ENCODE measurements at places on chromosomes 16 and 17. TPM values are rescaled to one million over a fixed set of nuclear protein-coding genes. Genes with fewer than 3 reads are reported as not detected.

Gene CHST5
- 0.29 TPM for total RNA-seq

DNA sequence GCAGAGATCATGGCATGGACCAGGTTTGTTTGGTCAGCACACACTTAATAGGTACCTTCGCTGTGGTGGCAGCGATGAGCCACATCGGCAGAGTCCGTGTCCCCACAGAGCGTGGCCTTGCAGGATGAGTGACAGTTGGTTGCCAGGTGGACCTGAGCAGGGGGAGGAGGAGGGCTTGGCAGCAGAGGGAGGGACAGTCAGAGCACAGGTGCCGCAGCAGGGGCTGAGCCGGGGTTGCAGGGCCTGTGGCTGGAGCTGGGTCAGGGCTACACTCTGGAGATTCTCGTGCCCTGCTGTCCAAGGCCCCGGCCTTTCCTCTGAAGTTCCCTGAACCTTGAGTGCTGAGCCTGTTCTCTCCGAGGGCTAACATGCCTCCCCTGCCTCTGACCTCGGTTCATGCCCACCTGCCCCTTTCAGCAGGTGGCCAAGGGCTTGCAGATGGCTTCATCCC is 24.8 kb downstream of the POLR3E start:
- no peak for DNase-seq

- DNase-seq, result no peak
Observed at GRCh38 chr17:70702683-70703255, 533.4 kb downstream of the KCNJ2 start.

- no peak for DNase-seq
Observed at GRCh38 chr17:7651665-7652387, 1.1 kb downstream of the ATP1B2 start.

GRCh38 chr17:3029213-3029913 is 34.0 kb downstream of the OR1D5 start:
- DNase-seq, result no peak

- no peak for DNase-seq
Observed at GRCh38 chr17:43211123-43211479, 574 bp upstream of the TMEM106A start.
